ENCODE measurements at places on chromosomes 1 and 21.
A peak's percentile ranks its signal among the peaks of the same experiment; 100 is the strongest.

- no peak for DNase-seq
Observed at GRCh38 chr1:232868793-232869491, 63.7 kb downstream of the MAP10 start.

GRCh38 chr1:201251851-201252430 lies 31.4 kb upstream of the PKP1 start:
- peak; percentile 15 for DNase-seq

GRCh38 chr1:80202118-80202517 lies 1195.6 kb upstream of the ADGRL4 start:
- no peak for DNase-seq

- no peak for DNase-seq
Observed at GRCh38 chr1:69702085-69702484, 134.4 kb downstream of the LRRC7 start.

- no peak for DNase-seq
Observed at GRCh38 chr1:77473690-77474089, 191.9 kb downstream of the AK5 start.

- DNase-seq, result no peak
Observed at GRCh38 chr1:44576456-44577150, 97.7 kb downstream of the TMEM53 start.

- DNase-seq, result no peak
Observed at GRCh38 chr21:16834791-16835190, 678.1 kb upstream of the CXADR start.

GRCh38 chr1:1020000-1020404 lies at the start of gene AGRN:
Gene AGRN (plus strand): TSS chr1:1020120. CDS start chr1:1020173, 53 bp downstream.
- DNase-seq, result no peak

DNA sequence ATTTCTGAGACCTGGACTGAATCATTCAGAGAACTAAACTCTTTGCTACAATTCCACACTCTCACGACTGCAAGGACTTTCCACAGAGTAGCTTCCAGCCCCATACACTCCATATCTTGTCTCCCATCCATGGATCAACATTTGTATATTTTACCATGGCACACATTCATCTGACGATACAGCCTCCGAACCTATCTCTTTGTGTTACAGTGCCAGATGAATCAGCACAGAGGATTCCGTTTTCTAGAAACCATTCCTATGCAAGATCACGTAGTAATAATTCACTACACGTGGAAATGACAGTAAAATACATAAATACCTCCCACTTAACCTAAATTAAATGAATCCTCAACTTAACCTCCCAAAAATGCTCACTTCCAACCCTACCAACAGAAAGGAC lies 110.0 kb upstream of the PRDX6 start:
- DNase-seq, result no peak

DNA sequence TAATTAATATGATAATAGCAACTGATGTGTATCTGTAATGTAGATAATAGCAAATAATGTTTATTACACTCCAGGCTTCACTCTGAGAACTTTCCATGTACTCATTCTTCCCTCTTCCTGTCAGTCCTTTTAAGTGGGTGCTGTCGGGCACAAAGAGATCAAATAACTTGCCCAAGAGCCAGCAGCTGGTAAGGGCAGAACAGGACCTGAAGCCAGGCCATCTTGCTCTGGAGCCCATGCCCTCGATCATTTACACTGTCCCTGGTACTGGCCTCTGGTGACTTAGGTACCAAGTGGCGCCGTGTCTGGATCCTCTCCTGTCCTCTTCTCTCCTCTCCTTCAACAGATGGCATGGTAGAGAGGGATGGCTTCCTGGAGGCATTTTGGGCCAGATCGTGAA lies 97.2 kb downstream of the VPS13D start:
- no peak for DNase-seq

GRCh38 chr1:172373864-172374263 lies 46.6 kb upstream of the C1orf105 start:
- DNase-seq, result no peak

DNA sequence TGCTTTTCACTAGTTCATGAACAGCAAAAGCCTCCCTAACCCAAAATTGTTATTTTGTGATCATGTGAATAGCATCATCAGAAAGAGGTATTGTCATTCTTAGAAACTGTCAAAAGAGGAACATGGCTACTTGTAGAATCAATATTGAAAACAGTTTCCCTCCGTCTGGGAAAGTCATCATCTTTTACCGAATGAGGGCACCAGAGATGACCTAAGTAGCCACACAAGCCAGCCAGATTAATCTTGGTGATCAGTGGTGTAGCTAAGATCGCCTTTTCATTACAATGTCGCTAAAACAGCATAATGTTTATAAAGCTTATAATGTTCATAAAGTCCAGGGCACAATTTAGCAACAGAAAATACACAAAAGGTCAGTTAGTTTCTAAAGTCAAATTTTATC lies 136.1 kb downstream of the SIPA1L2 start:
- DNase-seq, result no peak

DNA sequence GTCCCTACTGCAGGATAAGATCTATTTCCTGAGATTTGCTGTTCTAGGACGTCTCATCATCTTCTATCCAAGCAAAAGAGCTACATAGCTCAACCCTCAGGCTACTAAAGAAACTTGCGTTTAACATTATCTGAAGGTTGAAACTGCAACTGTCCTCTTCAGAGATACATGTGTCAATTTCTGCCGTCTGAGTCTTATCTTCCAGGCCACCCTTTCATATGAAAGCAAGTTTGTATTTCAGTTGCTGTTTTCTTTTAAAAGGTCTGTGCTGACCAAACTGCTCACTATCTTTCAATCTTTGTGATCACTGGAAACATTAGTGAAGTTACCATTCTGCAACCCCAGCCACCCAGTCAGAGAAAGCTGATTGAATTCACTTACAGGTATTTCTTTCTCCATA lies 108.6 kb upstream of the RAB3GAP2 start:
- no peak for DNase-seq

- DNase-seq, result no peak
Observed at GRCh38 chr1:237749122-237749521, 141.6 kb downstream of the ZP4 start.

DNA sequence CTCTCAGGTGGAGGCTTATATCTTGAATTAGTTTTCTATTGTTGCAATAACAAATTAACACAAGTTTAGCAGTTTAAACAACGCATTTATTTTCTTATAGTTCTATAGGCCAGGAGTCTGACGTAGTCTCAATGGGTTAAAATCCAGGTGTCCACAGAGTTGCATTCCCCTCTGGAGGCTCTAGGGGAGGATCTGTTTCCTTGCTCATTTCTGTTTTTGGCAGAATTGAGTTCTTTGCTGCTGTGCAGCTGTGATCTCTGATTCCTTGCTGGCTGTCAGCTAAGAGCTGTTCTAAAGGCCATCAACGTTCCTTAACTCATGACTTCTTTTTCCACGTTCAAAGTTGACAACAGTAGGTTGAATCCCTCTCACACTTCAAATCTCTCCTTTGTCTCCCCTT lies 31.8 kb downstream of the S100A10 start:
- no peak for DNase-seq

DNA sequence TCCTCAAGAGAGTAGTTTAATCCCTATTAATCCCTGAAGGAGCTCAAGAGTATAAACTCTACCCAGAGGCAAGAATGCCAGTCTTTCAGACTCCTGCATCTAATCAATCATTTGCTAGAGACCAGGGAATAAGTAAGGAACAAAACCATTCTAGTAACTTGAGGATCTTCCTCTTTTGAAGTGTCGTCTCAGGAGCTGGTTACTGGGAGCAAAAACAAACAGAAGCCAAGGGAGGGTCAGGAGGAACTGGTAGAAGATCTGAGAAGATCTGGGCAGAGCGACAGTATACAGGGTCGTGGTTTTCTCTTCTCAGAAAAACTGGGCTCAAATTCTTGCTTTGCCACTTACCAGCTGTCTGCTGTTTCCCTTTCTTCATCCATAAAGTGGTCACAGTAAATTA lies 69.3 kb downstream of the RPS6KA1 start:
- no peak for DNase-seq

- DNase-seq, result no peak
Observed at GRCh38 chr1:10694274-10694632, 102.2 kb downstream of the CASZ1 start.

GRCh38 chr1:24364975-24365678 lies 46.0 kb downstream of the GRHL3 start:
- no peak for DNase-seq
